ENCODE measurements at places on chromosomes 5 and 9.

GRCh38 chr5:25892211-25892610 lies 1146.2 kb downstream of the CDH9 start:
- no peak for DNase-seq

DNA sequence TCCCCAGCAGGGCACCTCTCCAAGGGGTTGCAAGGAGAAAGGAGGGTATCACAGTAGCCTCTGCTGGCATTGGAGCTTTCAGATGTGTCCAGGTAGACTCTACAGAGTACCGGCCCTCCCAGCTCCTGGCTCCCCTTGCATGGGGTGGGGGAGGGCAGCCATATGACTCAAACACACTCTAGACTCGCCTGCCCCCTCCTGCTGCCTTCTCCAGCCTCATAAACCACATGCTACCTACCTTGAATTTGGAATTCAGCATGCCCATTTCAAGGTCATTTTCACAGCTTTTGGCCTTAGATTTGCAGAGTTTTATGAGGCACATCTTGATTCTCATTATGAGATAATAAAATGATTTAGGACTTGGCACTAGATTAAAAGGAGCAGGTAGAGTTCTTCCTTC lies 32.8 kb upstream of the SMIM32 start:
- DNase-seq, result no peak

DNA sequence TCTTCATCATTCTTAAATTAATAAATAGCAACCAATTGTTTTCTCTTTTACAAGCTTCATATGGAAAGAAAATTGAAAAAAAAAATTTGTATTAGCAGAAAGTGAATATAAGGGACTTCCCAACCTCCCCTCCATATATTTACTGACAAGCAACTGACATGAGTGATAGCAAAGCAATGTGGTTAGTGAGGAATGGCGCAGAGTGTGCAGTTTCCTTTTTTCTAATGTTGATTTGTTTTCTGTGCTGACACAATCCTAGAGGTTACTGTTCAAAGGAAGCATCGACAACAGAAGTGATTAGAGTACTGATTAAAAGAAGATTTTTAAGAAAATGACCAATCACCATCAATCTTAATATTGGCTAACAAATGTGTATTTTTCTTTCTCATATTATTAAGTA lies 1.7 kb upstream of the PTGER4 start:
- no peak for DNase-seq

- DNase-seq, result no peak
These were observed 398.9 kb downstream of the PLK2 start for GRCh38 chr5:58060996-58061395.

- DNase-seq, result no peak
These were observed 25.9 kb downstream of the SRFBP1 start for GRCh38 chr5:121987685-121988073.

DNA sequence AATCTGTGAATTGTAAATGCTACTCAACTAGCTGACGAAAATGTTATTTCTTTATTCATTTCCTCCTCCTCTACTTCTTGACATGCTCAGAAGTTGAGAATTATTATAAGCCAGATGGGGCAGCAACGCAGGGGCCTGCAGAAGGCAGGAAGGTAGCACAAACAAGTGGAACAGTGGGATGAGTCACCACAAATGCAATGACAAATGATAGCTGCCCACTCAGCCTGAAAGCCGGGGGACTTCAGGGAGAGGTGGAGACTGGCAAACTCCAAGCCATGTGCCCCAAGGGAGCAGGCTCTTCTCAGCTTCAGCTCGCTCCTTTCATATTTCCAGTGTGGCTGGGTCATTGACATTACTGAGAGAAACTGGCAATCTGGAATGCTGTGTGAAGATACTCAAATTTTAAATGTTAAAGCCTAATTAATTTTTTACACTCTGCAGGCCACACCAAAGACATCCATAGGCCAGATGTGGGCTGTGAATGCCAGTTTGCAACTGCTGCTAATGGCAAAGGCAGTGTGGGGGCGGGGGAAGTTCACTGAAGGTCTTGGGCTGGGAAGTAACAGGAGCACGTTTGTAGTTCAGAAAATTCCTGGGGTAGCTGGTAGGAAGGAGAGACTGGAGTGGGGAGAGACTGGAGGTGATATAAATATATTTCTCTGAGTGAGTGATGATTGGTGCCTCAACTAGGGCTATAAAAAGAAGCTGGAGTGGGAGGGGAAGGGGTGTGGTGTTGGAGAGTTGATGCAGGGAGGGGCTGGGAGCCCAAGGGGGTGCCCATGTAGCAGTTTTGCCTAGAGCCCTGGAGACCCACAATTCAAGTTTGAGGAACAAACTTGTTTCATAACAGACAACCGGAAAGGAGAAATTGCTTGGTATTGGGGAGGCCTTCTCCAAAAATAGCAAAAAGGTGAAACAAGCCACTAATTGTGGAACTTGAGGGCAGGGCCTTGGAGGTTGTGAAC lies 20.8 kb upstream of the ADRB2 start:
- no peak for DNase-seq

DNA sequence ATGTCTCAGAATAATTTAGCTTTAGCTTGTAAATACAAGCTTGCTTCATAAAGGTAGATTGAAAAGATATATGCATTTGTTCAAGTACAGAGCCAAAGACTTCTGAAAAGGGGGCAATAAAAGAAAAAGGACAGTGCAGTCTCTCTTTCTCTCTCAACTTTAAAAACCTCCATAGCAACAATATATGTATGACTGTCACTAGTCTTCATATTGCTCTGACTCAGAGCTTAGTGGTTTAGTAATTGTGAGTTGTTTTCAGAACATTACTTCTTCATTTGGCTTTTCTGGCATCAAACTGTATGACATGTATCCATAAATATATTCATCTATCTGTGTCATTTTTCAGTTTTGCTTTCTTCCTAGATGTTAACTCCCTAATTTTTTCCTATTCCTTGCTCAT lies 194.6 kb upstream of the KIF2A start:
- DNase-seq, result no peak

- DNase-seq, result no peak
These were observed 409.4 kb upstream of the CTNND2 start for GRCh38 chr5:12313602-12314001.

GRCh38 chr5:57836921-57837320 lies 354.3 kb upstream of the ACTBL2 start:
- no peak for DNase-seq

GRCh38 chr9:109779711-109780452 lies at the start of gene PALM2AKAP2:
PALM2AKAP2 (plus strand) TSS chr9:109780198; CDS start chr9:109780489, 291 bp downstream.
- DNase-seq, result peak; percentile 77

GRCh38 chr5:133241179-133242092 lies 189.6 kb downstream of the HSPA4 start:
- DNase-seq, result no peak

DNA sequence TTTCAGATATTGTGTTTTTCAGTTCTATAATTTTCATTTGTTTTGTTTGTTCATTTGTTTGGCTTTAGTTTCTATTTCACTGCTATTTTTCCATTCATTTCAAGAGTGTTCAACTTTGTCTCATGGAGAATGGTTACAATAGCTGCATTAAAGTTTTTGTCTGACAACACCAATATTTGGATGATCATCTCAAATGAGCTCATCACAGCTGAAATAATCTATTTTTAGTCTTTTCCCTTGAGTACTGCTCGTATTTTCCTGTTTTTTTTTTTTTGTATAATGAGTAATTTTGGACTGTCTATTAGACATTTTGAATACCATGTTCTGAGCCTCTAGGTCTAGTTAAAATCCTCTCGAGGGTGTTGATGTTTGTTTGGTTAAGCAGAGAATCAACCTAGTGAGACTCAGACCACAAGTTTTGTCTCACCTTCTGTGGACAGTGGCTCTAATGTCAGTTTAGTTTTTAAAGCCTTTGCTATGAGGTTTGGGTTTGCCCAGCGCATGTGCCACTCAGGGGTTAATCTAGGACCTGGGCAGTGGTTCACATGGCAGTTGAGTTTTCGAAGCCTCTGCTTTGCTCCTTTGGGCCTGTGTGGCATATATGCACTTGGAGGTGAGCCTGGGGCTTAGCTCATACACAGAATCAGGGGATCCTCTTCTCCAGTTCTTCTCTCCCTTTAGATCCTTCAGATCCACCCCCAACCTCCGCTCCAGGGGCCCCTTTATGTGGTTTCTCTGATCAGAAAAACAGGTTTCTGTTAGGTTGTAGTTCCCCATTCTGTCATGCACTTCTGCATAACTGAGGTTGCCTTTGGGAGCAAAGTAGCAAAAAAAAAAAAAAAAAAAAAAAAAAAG lies 79.8 kb downstream of the ARSB start:
- no peak for DNase-seq

GRCh38 chr5:143559586-143560109 lies 156.2 kb upstream of the NR3C1 start:
- DNase-seq, result no peak

DNA sequence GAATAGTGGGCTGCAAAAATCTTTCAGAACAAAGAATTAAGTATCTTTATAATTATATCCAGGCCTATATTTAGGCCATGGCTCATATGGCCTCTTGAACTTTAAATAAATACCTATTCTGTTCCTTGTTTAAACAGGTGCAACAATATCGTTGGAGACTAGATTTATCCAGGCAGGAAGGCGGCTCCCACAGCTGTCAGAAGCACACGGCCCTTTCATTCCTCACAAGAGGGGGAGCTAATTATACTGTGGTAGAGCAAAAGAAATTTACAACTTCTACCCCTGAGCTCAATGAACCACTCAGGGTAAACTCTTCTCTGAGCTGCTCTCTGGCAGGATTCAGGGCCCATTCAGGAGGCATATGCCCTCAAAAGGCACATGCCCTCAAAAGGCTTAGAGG lies 31.3 kb downstream of the TMEM174 start:
- DNase-seq, result no peak

GRCh38 chr9:111890334-111890733 lies 6.3 kb upstream of the UGCG start:
- no peak for DNase-seq

DNA sequence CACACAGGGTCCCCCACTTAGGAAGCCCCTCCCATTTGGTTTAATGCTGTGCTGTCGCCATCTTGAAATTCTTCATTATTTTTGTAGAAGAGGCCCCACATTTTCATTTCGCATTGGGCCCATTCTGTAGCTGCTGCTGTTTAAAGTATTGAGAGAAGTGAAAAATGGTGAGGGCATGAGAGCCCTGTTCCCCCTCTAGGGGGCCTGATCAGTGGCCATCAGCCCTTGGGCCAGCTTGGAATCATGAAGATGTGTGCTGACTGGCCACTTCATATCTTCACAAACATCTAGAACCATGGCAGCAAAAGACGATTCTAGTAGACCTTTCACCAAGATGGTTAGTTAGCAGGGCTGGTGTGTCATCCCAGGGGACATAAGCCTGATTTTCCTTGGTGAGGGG lies 3.3 kb downstream of the TMEM268 start:
- no peak for DNase-seq

- no peak for DNase-seq
These were observed 185.7 kb downstream of the MARCHF11 start for GRCh38 chr5:15993919-15994318.

DNA sequence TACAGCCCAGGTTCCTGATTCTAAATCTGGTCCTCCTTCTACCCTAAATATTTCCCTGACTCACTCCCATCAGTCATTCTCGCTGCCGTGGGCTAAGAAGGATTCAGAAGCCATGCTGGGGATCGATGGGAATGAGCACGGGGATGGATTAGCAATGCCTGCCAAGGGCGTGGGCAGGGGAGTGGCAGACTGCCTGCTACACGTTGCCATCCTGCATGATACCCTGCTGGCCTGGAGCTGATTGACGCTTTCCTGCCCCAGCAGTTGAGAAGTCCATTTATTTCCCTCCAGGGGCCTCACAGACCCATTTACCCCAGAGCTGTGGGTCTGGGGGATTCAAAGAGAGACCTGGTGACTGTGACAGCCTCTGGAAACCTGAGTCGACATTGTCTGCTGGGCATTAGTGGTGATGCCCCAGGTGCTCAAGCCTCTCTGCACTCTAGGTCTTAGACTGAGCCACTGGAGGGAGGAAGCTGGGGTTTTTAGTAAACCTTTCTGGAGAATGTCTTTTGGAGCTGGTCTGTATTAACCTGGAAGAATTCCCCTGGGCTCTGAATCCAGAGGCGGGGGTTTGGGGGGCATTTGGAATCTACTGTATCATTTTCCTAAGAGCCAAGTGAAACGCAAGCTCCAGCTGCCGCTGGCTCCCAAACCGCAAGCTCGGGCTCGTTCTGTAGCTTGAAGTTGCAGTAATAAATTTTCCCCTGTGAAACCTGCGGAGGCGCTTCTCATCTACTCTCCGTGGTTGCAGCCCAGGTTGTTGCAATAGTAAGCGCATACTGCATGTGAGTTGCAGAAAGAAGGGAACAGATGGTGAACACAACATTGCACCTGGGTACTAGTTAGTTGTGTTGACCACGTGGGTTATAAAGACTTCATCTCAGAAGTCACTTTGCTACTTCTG lies 76.3 kb upstream of the RAPGEF1 start:
- DNase-seq, result no peak

GRCh38 chr5:51104556-51104955 lies 278.7 kb upstream of the ISL1 start:
- no peak for DNase-seq

- DNase-seq, result no peak
These were observed 6.5 kb downstream of the ERGIC1 start for GRCh38 chr5:172840432-172841154.

DNA sequence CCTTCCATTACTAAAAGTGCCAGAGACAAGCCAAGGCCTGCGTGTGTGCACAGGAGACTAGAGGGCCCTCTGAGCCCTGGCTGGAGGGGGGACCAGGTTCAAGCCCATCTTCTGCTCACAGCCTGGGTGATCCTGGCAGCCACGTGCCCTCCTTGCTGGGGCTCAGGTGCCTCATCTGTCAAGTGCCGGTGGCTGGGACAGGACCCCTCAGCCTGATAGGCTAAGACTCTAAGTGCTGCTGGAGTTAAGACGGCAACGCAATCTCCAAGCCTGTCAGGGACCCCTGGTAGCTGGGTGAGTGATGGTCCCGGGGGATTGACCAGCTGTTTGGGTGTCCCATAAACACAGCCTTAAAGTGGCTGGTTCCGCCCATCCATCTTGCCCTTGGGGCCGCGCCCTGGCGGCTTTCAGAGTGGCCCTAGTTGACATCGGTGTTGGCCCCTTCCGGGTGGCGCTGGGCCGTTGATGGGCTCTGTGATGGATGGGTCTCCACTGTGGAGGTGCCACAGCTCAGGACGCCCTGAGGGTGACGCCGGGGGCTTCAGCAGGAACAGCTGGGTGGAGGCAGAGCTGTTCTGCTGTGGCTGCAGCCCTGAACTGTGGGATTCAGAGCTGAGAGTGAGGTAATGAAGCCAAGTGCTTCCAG lies 136.2 kb downstream of the BARX1 start:
- DNase-seq, result peak; percentile 16

- no peak for DNase-seq
These were observed 22.1 kb downstream of the HMGXB3 start for GRCh38 chr5:150022681-150023080.

- no peak for DNase-seq
These were observed 446.2 kb downstream of the PLK2 start for GRCh38 chr5:58013542-58014258.

DNA sequence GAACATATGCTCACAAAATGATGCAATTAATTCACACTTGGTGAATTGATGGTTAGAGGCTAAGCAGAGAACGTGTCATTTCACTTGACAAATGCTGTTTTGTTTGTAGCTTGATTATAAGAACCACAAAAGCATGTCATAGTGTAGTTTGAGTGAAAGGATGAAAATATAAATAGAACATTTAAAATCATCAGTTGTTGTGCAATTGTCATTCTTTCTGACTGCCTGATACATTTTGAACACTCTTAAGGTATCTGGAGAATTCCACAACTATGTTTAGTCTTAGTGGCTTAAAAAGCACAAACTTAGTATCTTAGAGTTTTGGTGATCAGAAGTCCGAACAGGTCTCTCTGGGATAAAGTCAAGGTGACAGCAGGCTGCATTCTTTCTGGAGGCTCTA lies 129.4 kb downstream of the BASP1 start:
- no peak for DNase-seq

GRCh38 chr5:149754172-149754880 lies 24.2 kb downstream of the PPARGC1B start:
- DNase-seq, result no peak

- no peak for DNase-seq
These were observed 68.7 kb upstream of the CTSL start for GRCh38 chr9:87657190-87657589.
